ENCODE measurements at places on chromosomes 4 and X.

DNA sequence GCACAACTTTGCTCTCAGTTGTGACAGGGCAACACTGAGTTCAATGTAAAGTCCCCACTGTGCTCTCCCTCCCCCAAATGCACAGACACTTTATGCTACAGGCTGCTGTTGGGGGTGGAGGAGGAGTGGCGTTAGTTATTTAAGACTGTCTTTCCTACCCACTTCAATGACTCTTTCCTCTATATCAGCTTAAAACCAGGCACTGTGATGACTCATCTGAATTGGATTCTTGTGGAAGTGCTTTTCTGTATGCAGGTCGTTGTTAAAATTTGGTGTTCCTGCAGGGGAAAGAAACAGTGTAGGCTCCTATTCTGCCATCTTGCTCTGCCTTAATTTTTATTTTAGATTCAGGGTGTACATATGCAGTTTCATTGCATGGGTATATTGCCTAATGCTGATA is 1157.2 kb upstream of the ADGRL3 start:
- DNase-seq = no peak

DNA sequence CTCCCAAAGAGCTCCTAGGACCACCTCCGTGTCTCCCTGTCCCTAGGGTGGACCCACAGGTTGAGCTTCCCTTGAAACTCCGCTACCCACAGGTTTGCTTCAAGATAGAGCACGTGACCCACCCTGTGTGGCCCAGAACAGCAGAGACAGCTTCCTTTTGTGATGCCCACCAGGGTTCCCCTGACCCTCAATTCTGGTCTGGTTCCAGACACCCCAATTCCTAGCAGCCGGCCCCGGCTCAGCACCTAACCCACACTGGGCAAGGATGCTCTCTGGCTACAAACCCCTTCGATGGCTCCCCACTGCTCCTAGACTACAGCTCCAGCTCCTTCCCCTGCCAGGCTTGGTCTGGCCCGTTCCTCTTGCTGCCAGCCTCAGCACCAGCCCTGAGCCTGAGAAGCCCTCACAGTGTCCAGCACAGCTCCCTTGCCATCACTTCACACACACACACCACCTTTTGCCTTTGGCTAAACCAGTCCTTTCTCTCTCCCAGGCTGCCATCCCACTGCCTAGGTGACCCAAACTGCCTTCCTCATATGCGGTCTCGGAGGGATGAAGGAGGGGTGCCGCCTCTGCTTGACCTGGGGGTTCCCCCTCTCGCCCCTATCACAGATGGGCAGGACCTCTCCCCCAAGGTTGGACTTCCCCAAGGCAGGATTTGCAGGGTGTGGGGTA is 6.2 kb downstream of the PNCK start:
- DNase-seq = no peak

DNA sequence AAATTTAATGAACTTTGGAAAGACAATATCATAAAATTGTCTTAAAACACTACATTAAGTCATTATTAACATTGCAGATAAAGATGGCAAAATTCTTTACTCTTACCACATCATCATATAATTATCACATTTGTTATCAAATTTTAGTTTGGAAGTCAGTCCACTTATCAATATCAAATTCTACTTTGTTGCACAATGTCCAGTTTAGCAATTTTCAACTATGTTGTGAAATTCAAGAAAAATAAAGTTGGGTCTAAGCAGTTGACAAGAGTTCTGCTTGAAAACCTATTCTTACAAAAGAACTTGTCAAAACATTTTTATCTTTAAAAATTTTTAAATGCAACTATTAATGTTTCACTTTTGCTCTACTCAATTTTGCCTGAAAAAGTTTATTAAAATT is 44.7 kb upstream of the TET2 start:
- DNase-seq = no peak

- peak; percentile 81 for DNase-seq
Measured at GRCh38 chr4:40307627-40308497, 27.3 kb upstream of the CHRNA9 start.

- no peak for DNase-seq
Measured at GRCh38 chr4:182306792-182307507, 63.7 kb downstream of the TENM3 start.

DNA sequence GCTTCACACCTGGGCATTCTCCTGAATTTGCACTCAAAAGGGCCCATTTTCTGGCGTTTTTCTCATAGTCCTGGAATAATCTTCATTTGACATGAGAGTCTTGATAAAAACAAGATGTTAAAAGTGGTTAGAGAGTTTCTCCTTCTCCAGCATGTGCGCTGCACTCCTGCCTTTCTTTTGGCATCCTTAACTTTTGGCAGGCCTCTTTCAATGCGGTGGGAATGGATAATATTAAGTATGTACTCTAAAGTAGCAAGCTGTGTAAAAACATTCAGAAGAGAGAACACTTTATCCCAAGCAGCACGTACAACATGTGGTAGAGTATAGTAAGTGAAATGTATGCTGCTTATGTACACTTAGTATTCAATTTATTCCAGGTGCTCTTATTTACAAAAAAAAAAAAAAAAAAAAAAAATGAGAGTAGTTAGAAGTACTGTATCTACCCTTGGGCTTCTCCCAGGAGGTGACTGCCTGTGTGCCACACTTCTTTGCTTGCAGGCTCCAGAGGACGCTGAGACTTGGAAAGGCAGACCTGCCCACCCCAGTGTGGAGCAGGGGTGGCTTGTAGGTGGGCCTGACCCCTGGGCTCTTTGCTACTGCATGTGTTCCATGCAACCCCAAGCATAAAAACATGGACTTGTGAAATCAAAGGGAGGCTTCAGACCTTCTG is 3.9 kb downstream of the FGF2 start:
- no peak for DNase-seq

- DNase-seq = no peak
Measured at GRCh38 chr4:83783215-83783614, 247.3 kb downstream of the GPAT3 start.

- DNase-seq = no peak
Measured at GRCh38 chr4:65521666-65522065, 148.6 kb downstream of the EPHA5 start.

DNA sequence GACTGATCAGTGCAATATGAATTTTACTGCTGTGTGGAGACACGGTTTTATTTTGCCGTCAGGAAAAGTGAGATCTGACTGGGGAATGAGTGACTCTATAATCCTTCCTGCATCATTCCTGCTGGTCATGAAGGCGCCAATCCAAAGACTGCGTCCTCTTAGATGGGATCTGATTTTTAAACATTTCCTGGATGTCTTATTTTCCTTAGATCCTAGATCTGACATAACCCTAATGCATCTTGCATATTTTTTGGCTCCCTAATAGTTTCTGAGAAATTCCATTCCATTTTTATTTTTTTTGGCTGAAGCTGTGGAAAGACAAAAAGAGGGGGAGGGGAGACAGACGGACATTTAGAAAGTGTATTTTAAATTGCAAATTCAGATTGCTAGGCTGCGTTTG is 454.9 kb upstream of the FAT1 start:
- no peak for DNase-seq

GRCh38 chr4:68810919-68811318 is 4.9 kb upstream of the UGT2B10 start:
- DNase-seq = no peak

Measured in activated naive CD4-positive, alpha-beta T cell treated with anti-CD3 and anti-CD28 coated beads, Interleukin-2, amount 10 ng/mL, durations not matched to agents 7 days and 5 days (primary cell).